Choroid plexus epithelial cell (primary cell): ENCODE measurements at places on chromosomes 12 and 14.

GRCh38 chr14:51369814-51370213 lies 129.8 kb downstream of the TMX1 start:
- DNase-seq = no peak

DNA sequence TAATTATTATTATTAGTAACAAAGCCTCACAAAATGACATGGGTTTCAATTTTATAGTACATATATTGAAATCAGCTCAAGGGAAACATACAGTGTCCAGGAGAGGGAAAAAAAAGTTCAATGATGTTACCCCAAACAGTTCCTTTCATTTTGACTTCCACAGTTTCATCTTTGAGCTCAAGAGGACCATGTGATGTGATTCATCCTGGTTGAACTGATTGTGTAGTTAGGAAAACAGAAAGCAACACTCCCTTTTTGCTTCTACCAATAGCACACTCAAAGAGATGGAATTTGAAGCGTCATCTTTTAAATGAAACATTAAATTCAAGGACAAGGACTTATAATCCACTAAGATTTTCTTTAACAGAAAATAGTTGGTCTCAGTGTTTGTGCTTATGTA lies 461.0 kb downstream of the FOXG1 start:
- DNase-seq = peak; percentile 68

- DNase-seq = peak; percentile 15
Observed at GRCh38 chr12:71242511-71242910, 84.7 kb upstream of the TSPAN8 start.

GRCh38 chr12:96257550-96258103 lies 63.5 kb downstream of the ELK3 start:
- no peak for DNase-seq

DNA sequence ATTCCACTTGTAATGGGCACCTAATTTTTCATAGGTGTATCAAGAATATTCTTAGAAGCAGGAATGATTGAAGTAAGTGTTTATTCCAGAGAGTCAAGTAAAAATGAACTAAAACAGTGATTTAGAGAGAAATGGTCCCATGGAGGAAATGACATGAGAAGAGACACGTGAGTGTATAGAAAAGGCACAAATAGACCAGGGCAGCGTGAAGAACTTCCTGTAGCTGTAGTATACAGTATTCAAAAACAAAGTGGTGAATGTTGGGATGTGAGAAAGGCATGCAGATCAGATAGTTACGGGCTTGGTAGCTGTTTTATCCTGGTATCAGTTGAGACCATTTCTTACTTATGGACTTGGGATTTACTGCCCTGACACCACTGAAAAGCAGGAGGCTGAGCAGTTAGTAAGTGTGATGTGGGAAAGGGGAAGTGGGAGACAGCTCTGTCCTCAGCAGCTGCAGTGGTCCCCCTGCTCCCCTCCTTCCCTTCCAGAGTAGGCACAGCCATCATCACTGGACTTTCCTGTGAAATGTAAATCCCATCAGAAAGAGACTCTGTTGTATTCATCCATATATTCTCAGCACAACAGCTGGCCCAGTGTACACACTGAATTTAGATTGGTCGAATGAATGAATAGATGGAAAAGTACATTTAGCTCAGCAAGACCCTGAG lies 16.8 kb upstream of the TESPA1 start:
- no peak for DNase-seq

GRCh38 chr14:54695196-54695595 lies 128.3 kb downstream of the SAMD4A start:
- no peak for DNase-seq

DNA sequence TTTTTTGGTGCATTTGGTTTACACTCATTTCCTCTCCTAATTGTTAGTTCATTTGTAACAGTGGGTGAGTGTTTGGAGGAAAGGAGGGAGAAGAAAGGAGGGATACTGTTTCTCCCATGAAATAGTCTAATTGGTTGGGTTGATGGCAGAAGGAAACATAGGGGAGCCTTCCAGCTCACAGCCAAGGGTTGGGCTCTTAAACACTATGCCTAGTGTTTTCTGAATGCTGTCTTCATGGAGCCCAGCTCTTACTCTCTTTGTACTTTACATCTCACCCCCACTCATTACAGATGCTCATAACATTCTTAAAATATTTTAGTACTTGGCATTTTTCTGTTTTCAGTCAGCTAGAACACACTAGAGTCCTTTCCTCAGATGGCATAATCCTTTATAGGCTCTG lies 38.2 kb downstream of the BAZ2A start:
- DNase-seq = no peak

GRCh38 chr12:94689002-94689645 lies 38.8 kb upstream of the TMCC3 start:
- DNase-seq = peak; percentile 86

DNA sequence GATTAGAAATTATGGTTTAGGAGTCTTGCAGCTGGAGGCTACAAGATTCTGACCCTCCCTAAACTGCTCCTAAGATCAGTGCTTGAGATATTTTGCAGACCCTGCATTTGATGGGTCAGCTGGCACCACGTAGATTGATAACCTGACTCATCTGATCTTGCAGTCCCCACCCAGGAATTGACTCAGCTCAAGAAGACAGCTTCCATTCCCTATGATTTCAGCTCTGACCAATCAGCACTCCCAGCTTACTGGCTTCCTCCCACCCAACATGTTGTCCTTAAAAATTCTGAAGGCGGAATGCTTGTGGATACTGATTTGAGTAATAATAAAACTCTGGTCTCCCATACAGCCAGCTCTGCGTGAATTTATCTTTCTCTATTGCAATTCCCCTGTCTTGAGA lies 23.2 kb upstream of the MTHFD1 start:
- DNase-seq = peak; percentile 32

DNA sequence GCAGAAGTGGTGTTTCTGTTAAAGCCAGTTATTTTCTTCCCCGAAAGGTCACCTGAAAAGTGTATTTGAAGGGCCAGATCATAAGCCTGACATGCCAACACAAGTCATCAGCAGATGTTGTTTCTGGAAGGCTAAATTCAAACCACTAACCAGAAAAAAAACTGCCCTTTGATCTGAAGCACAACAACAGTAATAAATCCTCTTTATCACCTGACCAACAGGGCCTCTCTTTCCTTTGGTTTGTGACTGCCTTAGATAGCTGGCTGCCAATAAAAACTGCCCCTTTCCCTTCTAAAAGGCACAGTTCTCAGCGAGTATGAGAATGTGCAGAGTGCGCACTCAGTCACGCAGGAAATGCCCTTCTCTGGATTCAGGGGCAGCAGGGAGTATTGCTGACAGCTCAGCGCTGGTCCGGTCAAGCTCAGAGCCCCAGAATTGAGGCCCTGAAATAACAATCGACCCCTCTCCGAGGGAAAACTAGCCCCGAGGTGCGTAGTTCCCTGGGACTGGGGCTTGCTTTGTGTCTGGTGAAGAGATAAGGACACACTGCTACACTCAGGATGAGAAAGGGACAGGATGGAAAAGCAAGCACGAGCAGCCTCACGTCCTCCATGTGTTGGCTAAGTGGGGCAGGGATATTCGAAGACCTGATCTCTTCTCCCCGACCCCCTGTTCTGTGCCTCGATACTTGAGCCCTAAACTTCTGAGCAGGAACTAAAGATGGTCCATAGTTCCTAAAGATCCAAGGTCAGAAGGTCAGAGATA lies 184.2 kb upstream of the GZMB start:
- peak; percentile 85 for DNase-seq

- DNase-seq = peak; percentile 91
Observed at GRCh38 chr12:110546339-110546738, 36.8 kb downstream of the PPTC7 start.
